Dermis microvascular lymphatic vessel endothelial cell (primary cell): ENCODE measurements at places on chromosomes 6 and 20. TPM values are rescaled to one million over a fixed set of nuclear protein-coding genes. Genes with fewer than 3 reads are reported as not detected.
A peak's percentile ranks its signal among the peaks of the same experiment; 100 is the strongest.

DNA sequence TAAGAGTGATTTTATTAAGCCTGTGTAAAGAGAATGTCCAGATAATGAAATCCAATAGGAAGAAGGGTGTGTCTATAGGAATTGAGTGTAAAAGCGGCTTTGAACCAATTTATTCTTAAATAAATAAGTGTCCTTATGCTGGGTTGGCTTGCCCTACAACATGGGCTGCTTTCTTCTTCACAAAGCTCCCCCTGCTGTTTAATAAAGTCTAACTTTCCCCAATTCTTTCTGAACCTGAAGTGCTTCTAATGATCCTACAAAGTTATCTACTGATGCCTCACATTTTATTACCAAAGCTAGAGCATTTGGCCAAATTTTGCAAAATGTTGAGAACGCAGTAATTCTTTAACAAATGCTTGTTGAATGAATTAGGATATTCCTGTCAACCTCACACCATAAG is 36.3 kb upstream of the SIRT5 start:
- peak; percentile 78 for DNase-seq

- no peak for DNase-seq
Observed at GRCh38 chr6:159163901-159164370, 5.3 kb upstream of the FNDC1 start.

- peak; percentile 11 for DNase-seq
Observed at GRCh38 chr20:40797425-40797824, 108.4 kb upstream of the MAFB start.

Gene SIRPB2
- 0.13 and 0.38 TPM in 2 replicates for total RNA-seq

- no peak for DNase-seq
Observed at GRCh38 chr6:41582540-41582939, 36.4 kb downstream of the FOXP4 start.

Gene ERVFRD-1
- total RNA-seq, result under 0.01 TPM in 2 replicates
